ENCODE measurements at places on chromosomes 12 and 14. TPM values are rescaled to one million over a fixed set of nuclear protein-coding genes. Genes with fewer than 3 reads are reported as not detected.
A peak's percentile ranks its signal among the peaks of the same experiment; 100 is the strongest.

DNA sequence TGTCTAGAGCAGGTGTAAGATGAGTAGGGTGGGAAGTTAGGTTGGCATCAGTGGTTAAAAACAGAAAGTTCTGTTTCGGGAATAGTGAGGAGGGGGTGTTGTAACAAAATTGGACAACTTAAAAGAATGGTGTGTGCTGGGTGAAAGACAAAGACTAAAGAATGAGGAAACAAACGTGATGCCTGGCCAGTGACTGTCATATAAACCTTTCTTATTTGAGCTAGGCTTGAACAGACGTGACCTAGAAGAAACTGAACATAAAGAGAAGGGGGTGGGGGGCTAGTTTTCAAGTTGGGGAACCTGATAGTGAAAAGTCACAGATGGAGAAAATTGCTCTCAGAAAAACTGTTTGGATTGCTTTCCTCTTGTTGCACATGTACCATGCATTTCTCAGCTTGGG lies 39.6 kb downstream of the RAD52 start:
- ATAC-seq = no peak

The OASL gene
- total RNA-seq = 3.0 TPM

GRCh38 chr12:55915482-55915859 lies 12.2 kb downstream of the PYM1 start:
- ATAC-seq = no peak

DNA sequence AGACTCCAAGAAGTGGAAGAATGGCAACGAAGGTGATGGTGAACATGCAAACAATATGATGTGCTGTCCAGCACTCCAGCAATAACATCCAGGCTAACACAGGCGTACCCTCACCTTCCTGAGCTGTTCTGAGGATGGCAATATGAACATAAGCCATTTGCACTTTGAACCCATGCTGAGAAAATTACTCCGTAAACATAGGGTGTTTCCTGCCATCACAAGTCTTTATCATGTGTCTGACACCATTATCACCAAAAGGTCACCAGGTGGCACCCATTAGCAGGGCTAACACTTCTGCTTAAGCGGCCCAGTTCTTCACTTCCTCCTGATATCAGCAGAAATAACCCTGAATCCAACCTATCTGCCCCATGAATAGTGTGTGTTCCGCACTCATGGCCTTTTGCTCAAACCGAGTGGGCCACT lies 482.8 kb downstream of the MED13L start:
- no peak for ATAC-seq

The GPR33 gene
- not detected for total RNA-seq

The PZP gene
- 0.62 TPM for total RNA-seq

GRCh38 chr12:113462117-113462774 lies 9.4 kb downstream of the LHX5 start:
- ATAC-seq = peak; percentile 74

DNA sequence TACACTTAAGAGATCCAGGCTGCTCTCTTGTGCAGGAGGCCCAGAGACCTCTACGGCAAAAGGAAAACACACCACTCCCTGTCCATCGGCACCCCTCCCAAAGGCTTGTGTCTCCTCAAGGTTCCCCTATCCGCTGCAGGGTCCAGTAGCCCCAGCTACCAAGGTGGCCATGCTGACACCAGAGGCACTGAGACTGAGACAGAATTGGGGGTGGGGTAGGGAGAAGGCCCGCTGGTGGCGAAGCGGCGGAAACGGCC lies 590 bp downstream of the DDIT3 start:
- ATAC-seq = no peak

DNA sequence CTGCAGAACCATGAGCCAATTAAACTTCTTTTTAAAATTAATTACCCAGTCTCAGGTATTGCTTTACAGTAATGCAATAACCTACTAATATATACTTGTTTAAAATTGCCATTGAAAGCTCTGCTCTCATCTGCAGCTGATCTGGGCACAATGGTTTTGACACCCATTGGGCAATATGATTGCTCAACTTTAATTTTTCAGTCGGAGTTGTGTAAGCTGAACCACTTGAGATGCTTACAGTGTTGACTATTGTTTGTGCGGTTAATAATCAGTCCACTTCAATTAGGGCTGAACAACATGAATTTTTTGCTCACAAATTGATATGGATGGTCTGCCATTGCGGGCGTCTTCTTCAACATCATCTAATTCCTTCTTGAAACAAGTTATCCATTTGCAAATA lies 18.0 kb upstream of the OR4K5 start:
- no peak for ATAC-seq

DNA sequence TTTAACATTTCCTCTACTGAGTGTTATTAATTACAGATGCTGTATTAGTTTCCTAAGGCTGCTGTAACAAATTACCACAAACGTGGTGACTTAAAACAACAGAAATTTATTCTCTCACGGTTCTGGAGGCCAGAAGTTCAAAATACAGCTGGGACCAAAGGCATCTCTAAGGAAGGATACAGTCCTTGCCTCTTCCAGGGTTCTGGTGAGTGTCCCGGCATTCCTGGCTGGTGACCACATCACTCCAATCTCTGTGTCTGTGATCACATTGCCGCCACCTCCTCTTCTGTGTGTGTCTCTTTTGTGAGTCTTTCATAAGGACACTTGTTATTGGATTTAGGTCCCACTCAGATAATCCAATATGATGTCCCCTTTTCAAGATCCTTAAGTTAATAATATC lies 85.1 kb upstream of the CCDC198 start:
- ATAC-seq = no peak

DNA sequence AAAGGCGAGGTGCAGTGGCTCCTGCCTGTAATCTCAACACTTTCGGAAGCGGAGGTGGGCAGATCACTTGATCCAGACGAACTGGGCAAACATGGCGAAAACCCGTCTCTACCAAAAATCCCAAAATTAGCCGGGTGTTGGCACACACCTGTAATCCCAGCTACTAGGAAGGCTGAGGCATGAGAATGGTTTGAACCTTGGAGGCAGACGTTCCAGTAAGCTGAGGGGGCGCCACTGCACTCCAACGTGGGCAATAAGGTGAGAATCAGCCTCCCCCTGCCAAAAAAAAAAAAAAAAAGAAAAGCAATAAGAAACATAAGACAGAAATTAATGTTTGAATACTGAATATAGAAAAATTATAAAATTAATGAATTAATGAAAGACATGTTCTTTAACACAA lies 928.7 kb downstream of the LRFN5 start:
- no peak for ATAC-seq

DNA sequence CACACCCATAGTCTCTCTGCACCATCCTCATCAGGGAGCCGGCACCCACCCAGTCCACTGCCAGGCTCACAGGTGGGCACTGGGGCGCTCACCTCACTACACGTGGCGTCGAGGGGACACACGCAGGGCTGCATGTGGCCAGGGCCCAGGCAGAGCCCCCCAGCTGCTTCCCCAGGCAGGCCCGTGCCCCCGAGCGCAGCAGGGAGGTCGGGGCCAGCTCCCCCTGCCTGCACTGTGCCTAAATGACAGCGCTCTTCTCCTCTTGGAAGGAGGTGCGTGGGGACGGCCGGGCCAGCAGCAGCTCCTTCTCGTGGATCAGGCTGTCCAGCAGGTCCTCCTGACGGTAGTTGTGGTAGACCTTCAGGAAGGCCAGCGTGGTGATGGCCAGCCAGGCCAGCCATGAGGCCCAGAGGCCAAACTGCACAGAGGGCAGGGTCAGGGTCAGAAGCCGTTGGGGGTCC lies 11.3 kb downstream of the TMEM179 start:
- no peak for ATAC-seq

DNA sequence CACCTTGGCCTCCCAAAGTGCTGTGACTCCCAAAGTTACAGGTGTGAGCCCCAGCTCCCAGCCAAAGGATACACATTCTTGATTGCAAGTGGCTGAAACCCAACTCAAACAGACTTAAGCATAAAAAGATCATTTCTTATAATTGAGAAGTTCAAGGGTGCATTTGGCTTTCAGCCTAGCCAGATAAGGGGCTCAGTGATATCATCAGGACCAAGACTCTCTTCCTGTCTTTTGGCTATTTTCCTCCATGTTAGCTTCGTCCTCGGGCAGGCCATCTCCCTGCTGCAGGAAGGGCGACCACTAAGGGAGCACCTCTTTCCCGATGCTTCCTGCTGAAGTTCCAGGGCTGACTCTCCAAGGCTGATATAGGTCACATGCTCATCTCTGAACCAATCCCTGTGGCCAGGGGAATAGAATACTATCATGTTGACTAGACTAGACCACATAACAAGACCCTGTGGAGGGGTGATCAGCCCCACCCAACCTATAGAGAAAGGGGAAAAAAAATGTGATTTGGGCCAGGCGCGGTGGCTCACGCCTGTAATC lies 9.8 kb upstream of the KRT8 start:
- no peak for ATAC-seq

The C14orf180 gene
- 0.54 TPM for total RNA-seq

- no peak for ATAC-seq
Measured at GRCh38 chr12:102484017-102484416, 3.7 kb upstream of the IGF1 start.

GRCh38 chr12:19886065-19886464 lies 446.8 kb downstream of the AEBP2 start:
- ATAC-seq = no peak

GRCh38 chr14:60160422-60160821 lies 4.8 kb downstream of the DHRS7 start:
- ATAC-seq = no peak

- no peak for ATAC-seq
Measured at GRCh38 chr12:77058740-77059139, 6.6 kb downstream of the E2F7 start.

GRCh38 chr12:100493396-100494012 lies 19.8 kb downstream of the NR1H4 start:
- ATAC-seq = no peak

- ATAC-seq = no peak
Measured at GRCh38 chr14:27730204-27730603, 1036.4 kb upstream of the FOXG1 start.

The HECTD1 gene
- 185 TPM for total RNA-seq

DNA sequence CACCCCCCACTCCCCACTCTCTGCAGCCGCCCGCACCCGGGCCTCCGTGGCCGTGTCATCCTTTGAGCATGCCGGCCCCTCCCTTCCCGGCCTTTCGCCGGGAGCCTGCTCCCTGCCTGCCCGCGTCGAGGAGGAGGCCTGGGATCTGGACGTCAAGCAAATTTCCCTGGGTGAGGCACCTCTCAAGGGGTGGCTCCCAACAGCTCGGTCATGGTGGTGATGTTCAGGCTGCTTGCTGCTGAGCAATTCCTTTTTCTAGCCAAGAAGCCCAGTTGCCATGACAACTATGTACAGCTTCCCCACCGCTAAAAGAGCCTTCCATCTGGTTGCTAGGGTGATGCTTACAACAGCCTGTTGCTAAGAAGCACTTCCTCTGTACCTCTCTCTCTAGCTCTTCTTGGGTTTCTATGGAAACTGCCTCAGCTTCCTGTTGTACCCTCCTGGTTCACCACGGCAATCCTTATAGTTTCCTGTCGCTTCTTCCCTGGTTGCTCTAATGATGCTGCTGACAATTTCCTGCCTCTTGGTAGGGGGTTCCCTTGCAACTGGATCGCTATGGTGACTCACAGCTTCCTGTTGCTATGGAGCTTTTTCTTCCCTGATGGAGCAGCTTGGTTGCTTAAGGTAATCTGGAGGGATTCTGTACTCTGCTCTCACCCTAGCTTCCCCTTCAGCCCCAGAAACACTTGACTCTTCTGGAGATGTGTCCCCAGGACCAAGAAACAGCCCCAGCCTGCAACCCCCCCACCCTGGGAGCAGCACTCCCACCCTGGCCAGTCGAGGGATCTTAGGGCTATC lies 11.0 kb downstream of the ZNF219 start:
- peak; percentile 33 for ATAC-seq

DNA sequence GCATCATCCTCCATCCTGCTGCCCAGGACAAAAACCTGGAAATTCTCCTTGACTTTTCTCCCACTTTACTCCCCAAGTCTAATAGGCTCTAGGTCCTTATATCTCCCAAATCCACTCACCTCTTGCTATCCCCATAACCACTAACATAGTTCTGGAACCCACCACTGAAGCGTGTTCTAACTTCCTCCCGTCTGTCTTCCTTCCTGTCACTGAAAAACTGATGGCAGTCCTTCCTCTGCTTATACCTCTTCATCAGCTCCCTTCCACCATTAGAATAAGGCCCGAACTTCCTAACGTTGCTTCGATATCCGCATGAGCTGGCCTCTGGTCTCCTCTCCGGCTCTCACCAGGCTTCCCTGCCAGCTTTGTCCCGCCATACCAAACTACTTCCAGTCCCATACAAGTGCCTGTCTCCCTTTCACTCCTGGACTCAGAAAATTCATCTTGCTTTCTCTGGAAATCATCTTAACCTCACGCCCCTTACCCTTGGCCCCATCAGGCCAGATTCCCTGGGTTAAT lies 63.0 kb upstream of the BCL2L14 start:
- no peak for ATAC-seq

- ATAC-seq = no peak
Measured at GRCh38 chr12:22115711-22116110, 69.7 kb downstream of the CMAS start.

The HIF1A gene
- total RNA-seq = 108 TPM

The SAMD15 gene
- total RNA-seq = 1.5 TPM

DNA sequence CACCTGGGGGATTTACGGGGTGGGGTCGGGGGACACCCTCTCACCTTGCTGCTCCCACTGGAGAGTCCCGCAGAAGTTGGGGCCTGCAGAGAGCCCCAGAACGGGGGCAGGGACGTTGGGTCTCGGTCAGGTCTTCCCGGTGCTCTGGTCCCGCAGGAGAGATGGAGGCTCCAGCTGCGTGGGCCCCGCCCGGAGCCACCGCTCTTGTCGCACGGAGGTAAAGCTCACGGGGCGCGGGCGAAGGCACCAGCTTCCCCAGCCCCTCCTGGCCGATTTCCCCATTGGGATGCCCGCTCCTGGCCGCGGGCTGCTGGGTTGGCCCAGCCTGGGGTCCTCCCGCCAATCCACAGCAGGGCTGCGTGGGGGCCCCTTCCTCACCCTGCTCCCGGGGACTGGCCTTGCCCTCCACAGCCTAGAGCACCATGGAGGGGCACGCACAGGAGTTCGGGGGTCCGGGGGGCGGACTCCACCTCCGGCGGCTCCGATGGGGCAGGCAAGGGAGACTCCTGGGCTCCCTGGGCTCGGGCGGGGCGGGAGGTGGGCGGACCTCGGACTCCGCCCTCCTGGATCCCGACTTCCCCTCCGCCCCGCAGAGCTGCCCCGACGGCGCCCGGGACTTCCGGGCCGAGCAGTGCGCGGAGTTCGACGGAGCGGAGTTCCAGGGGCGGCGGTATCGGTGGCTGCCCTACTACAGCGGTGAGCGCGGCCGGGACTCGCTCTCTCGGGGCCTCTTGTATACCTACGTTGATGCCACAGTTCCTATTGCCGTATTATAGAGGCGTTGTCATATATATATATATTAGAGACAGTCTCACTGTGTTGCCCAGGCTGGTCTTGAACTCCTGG lies 8.4 kb downstream of the PAPLN start:
- ATAC-seq = peak; percentile 53

- no peak for ATAC-seq
Measured at GRCh38 chr12:104147346-104147745, 9.3 kb upstream of the NFYB start.

DNA sequence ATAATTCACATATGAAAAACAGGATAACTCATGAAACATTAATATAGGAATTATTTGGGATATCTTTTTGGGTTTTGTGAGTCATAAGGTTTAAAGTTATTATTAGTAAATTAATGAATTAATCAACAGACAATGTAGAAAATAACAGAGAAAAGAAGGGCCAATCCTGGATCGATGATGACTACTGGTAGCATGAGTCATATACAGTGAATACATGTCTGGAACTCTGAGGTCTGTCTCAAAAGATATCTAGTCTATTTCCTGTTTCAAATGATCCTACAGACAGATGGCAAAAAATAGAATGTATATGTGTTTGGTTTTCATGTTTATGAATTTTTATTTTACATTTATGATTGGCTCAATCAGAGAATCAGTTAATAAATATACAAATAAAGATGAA lies 86.4 kb upstream of the RTL1 start:
- ATAC-seq = no peak

All from gastroesophageal sphincter (tissue), 4 donors.